Activated CD8-positive, alpha-beta T cell treated with anti-CD3 and anti-CD28 coated beads, Interleukin-2, amount 10 ng/mL, durations not matched to agents 7 days and 5 days (primary cell): ENCODE measurements at places on chromosomes 11 and 22. TPM values are rescaled to one million over a fixed set of nuclear protein-coding genes. Genes with fewer than 3 reads are reported as not detected.

MMP8 gene
- total RNA-seq: not detected

H19 gene
- total RNA-seq: not detected

PNPLA5 gene
- total RNA-seq: not detected

CASTOR1 gene
- 24.5 TPM for total RNA-seq

CD6 gene
- 222 TPM for total RNA-seq

PKP3 gene
- not detected for total RNA-seq

VSIG10L2 gene
- not detected for total RNA-seq

RPS6KB2 gene
- 66.9 TPM for total RNA-seq

RASGRP2 gene
- 115 TPM for total RNA-seq

C22orf31 gene
- not detected for total RNA-seq

ABCC8 gene
- total RNA-seq: 1.5 TPM

POU2AF2 gene
- not detected for total RNA-seq

DKK3 gene
- total RNA-seq: not detected

CPT1A gene
- total RNA-seq: 69.1 TPM
